ENCODE measurements at places on chromosomes 2 and 18.
A peak's percentile ranks its signal among the peaks of the same experiment; 100 is the strongest.

DNA sequence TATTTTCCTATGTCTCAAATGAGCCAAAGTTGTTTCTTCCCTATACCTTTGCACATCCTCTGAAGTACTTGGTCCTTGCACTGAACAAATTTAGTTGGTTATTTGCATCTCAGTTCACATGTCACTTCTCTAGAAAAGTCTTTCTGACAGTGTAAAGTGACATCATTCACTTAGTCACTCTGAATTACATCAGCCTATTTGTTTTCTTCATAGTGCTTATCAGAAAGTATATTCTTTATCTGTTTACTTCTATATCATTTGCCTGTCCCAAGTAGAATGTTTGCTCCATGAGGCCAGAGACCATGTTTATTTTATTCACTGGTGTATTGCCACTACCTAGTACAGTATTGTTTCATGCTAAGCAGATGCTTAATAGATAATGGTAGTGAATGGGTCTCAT is 173.7 kb downstream of the HNMT start:
- DNase-seq: no peak

DNA sequence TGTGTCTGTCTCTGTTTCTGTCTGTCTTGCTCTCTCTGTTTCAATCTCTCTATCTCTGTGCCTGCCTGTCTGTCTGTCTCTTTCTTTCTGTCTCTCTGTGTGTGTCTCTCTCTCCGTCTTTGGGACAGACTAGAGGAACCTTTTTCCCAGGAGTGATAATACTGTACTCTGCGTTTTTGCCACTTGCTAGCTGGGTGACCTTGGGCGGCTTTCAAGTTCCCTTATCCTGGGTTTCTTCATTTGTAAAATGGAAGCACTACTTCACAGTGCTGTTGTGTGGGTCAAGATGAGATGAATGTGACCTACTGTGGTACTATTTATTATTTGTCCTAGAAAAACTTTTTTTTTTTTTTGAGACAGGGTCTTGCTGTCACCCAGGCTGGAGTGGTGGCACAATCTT is 42.4 kb downstream of the HPCAL1 start:
- no peak for DNase-seq

DNA sequence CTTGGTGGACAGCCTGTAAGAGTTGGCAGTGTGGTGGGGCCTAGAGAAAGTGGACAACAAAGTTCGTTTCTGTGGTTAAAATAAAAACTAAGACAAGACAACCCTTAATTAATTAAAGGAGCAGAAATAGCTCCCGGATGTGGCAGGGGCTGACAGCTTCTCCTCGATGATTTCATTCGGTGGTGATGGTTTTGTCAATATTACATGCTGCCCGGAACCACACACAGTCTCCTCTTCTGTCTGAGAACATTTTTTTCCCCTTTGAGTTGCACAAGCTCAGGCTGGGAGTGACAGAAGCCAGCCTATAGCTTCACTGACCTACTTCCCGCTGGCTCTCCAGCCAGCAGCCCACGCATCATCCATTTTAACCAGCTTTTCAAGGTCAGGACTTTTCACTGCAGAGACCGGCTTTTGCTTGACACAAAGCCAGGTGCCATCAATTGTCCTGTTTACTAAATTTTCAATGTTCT is 378.8 kb downstream of the SLC4A3 start:
- no peak for DNase-seq

DNA sequence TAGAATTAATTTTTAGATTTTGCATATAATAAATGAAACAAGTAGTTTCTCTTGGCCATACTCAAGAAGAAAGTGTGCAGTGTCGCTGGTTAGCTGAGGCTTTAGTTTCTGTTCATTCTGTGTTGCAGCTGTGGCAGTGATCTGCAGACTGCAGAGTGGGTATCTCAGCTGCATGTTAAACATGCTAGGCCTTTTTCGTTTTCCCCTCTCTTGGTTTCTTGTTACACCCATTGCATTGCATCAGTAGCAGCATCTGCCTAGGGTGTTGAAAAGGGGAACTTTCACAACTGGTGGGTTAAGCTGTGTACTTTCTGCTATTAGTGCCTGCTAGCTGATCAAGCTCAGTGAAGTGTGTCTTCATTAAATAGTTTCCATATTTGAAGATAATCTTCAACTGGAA is 51.3 kb downstream of the ACSL3 start:
- peak; percentile 79 for DNase-seq

DNA sequence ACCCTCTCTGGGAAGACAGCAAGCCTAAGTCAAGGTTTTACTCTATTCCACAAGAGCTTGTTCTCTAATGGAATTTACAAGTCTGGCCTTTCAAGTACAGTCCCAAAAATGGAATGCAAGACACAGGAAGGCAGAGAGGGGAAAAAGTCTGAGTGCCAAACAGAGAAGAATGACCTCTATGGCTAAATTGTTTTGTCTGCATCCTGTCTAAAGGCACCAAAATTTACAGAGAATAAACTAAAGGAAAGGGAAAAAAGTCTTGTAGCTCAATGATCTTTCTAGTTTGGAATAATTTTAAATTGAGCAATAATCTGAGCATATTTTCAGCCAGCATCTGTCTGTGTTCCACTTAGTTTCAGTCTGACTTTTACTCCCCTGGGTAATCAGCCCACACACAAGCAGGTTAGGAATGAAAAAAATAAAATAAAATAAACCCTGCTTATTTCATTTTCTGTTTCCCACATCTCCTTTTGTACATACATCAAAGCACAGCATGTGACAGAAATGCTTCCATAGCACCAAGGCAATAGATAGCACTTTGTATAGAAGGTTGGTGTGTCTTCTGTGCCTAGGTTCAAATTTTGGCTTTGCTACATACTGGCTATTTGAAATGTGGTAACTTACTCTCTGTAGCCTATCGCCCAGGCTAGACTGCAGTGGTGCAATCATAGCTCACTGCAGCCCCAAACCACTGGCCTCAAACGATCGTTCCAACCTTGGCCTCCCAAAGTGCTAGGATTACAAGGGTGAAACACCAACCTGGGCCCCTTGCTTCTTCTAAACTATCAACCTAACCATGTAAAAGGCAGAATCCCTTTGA is 105.1 kb downstream of the SLC8A1 start:
- no peak for DNase-seq

- DNase-seq: no peak
Observed at GRCh38 chr2:43455731-43456642, 139.9 kb downstream of the THADA start.

DNA sequence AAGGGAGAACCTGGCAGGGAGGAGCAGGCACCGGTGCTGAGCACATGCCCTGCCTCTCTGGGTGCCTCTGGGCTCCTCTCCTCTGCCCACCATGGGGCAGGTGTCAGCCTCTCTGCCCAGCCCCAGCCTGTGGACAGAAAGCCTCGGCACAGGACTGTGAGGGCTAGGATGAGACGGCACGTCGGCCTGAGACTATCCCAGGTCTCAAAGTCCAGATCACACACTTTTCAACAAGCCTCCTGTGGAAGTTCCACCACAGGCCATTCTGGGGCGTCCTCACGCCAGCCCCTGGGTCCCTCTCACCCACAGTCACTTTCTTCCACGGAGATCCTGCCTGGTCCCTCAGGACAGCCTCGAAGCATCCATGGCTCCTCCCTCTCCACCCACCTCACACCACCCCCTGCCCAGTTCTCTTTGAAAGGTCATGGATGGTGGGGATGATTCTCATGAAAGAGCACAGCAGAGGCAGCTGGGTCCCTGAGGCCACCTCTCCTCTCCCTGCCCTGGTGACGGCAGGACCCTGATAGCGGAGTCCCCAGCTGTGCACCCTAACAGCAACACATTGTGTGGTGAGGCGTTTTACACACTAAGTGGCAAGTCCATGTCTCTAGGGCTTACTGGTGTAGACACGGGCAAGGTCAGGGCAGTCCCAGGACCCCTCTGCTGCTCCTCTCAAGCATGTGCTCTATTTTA is 569.4 kb upstream of the SALL3 start:
- no peak for DNase-seq

DNA sequence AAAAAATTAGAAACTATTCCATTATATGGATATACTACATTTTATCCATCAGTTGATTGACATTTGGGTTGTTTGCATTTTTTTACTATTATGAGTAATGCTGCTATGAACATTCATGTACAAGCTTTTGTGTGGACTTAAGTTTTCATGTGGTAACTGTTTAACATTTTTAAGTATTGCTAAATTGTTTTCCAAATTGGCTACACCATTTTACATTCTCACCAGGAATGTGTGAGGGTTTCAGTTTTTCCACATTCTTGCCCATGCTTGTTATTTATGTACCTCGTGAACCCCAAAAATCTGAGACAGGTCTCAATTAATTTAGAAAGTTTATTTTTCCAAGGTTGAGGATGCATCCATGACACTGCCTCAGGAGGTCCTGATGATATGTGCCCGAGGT is 3.1 kb upstream of the TXNL4A start:
- no peak for DNase-seq

- DNase-seq: no peak
Observed at GRCh38 chr18:34467058-34467457, 242.3 kb upstream of the NOL4 start.

DNA sequence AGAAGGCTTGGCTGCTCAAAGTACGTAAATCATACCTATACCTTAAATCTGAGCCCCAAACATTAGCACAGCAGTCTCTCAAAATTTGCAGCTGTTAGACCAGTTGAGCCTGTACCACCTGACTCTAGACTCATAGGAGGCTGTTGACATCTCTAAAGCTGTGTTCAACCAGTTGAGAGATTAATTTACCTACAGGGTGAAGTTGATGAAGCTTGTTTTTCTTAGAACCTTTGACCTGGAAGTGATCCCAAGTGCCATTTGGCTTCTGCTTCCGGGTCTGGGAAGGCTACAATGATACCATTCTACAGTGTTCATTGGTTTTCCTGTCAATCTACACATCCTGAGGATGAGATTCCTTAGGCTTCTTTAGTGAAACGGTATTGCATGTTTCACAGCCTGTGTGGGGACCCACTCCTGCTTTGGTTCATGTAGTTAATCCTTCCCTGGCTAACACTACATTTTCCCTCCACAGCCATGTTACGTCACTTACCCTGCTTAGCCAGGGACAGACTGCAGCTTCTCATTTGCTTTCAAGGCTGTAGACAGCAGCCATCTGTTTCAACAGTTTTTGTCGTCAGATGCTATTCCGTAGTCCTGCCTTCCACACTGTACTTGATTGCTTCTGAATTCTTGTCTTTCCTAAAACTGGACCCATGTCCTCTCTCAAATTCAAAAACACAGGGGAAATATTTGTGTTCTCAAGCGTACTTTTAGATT is 4.7 kb upstream of the IL1RL2 start:
- DNase-seq: no peak

DNA sequence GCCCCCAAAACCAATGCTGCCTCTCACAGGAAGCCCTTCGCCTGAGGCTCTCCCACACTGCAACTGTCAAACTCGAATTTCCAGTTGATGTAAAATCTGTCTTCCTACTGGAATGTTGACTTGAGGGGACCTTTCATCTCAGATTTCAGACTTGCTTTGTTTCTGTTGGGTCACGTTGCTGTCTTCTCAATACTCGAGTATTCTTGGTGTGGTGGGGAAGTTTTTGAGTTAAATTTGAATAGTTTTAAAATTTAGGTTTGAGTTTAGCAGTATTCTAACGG is 50.8 kb downstream of the AGAP1 start:
- no peak for DNase-seq

GRCh38 chr2:10370390-10370789 is 67.7 kb downstream of the HPCAL1 start:
- no peak for DNase-seq

DNA sequence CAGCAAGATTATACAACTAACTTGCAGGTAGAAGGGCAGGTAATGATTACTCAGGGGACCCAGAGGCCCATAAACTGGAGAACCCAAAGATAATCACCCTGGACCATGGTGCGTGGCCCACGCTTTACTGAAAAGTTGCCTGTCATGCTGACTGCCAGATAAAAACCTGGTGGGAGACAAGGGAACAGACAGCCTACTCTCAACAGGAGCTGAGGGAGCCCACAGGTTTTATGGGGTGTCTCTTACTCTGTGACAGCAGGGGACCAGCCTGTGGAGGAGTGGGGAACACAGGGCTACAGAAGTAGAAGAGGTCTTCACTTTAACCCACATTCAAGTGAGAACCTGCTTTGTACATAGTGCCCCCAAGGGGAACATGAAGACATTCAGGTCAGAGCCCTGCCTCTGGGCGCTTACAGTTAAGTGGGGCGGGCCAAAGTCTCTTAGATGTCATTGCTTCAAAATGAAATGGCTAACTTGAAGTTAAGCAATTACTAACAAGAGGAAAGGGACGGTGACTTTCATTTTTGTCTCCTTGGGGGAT is 60.4 kb downstream of the DHRS9 start:
- no peak for DNase-seq

DNA sequence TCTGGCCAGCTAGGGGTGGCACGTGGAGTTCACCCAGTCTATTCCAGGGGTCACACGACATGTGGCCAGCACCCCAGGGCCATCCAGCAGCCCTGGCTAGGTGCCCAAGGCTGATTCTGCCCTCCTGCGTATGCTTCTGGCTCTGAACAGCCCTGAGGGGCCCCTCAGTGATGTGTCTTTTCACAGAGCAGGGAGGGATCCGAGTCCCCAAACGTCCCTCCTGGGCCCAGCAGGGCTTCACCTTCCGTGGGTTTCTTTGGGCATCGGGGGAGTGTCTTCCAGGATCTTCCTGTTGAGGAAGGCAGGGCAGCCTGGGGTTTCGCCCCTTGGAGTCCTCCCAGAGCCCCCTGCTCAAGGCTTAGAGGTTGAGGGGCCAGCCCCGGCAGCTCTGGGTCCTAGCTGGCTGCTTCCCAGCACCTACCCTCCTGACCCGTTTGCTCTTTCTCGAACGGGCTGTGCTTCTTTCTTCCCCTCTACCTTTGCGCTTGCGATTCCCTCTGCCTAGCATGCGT is 165.9 kb downstream of the DYSF start:
- no peak for DNase-seq

- DNase-seq: no peak
Observed at GRCh38 chr2:196294516-196294909, 123.1 kb upstream of the STK17B start.

DNA sequence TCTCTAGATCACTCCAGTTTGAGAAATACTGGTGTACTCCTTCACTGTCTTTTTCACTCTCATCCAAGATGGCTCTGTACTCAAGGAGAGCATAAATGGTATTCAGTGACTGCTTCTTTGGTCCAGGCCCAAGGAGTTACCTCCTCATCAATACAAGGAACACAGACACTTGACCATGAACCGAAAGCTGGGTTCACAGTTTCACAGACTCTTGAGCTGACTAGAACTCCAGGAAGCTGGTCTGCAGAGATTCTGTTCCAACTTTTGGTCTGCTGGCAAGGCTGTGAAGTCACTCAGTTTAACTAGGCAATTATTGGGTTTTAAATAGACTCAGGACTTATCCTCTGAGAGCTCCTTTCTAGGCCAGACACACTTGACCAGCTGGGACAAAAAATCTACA is 7.4 kb upstream of the IGFBP5 start:
- DNase-seq: no peak

GRCh38 chr2:205702576-205702975 is 20.3 kb downstream of the NRP2 start:
- no peak for DNase-seq

Measured in naive B cell (primary cell).